HCEC 1CT (cell line): ENCODE measurements at places on chromosomes 11 and 22.

GRCh38 chr11:1557904-1558774, 13.9 kb downstream of the DUSP8 start:
- peak; percentile 26 for DNase-seq

- DNase-seq = peak; percentile 66
Measured at GRCh38 chr11:96278039-96278897, 64.7 kb downstream of the MAML2 start.

GRCh38 chr11:13334034-13334786, 56.6 kb downstream of the BMAL1 start:
- DNase-seq = no peak

- no peak for DNase-seq
Measured at GRCh38 chr11:2725368-2726300, 25.8 kb upstream of the KCNQ1OT1 start.

GRCh38 chr22:34972191-34972897, 93.6 kb upstream of the ISX start:
- no peak for DNase-seq

DNA sequence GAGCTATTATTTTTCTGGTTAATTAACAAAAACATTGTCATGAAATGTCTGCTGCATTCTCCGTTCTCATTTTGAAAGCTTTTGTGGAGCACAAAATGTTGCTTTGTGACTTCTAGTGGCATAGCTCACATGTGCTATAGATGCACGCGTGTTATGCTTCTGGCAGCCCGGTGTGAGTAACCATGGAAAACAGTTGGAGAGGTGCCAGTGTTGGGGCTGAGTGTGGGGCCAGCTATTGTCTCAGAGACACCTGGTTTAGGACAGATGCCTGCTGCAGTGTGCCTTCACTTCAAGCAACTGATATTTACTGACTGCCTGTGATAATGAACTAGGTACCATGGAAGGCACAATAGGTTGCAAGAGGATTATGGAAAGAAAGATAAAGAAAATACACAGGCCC, 760.6 kb downstream of the NTM start:
- DNase-seq = no peak

DNA sequence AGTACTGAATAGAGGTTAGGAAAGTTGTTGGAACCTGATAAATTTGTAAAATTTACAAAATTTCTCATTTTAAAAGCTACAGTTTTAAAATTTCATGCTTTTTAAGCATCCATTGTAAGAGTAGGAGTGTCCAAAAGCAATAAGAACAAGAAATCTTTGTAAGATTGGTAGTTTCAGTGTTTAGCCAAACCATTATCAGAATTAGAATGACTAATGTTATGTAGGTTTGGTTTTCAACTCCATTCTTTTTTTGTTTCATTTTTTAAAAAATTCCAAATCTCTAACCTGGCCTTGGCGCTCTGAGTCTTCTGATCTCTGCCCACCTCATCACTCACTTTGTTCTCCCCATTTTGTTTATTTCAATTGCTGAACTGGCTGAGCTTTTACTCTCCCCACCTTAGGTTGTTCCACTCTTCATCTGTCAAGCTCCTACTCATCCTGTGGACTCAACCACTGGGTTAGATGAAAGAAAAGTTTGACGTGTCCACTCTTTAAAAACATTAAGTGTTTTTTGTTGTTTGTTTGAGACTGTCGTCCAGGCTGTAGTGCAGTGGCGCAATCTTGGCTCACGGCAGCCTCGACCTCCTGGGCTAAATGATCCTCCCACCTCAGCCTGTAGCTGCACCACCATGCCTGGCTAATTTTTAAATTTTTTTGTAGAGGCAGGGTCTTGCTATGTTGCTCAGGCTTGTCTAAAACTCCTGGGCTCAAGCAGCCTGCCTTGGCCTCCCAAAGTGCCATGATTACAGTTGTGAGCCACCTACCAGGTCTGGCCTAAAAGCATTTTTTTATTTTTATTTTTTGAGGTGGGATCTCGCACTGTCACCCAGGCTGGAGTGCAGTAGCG, 14.0 kb downstream of the EP300 start:
- no peak for DNase-seq

GRCh38 chr11:57456960-57457642, 3.2 kb upstream of the RTN4RL2 start:
- peak; percentile 82 for DNase-seq

GRCh38 chr22:24807284-24807950, 1.4 kb downstream of the SGSM1 start:
- DNase-seq = no peak

DNA sequence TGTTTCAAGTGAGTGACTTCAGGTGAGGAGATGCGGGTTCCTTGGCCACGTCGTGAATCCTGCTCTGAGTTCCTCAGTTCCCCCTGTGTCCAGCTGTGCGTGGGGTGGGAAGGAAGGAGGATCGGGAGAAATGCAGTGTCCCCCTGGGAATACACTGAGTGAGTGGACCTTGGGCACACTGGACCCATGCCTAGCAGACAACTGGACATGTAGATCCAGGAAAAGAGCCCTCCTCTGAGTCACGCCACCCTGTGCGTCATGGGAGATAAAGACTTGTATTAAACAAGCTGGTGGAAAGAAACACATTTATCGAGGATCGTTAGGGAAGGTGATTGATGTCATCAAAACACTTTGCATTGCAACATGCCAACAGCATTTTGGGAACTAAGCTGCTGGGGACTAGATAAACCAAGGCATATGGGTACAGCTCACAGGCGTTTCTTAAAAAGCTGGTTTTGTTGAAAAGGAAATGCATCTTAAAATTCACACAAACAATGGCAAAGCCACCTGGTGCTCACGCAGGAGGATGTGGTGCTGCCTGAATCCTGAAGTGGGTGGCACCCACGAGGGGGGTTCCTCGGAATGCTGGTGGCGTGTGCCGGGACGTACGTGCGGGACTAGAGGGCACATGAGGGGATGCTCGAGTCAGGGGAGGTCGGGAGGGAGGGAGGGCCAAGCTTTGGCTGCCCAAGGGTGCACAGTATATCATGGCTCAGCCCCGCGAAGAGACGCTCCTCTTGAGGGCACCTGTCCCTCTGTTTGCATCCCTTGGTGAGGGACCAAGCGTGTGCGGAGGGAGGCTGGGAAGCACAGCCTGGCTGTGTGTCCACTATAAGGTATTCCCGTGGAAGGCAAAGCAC, 303.5 kb downstream of the TBC1D22A start:
- DNase-seq = no peak

GRCh38 chr11:2473361-2474058, 28.7 kb downstream of the KCNQ1 start:
- no peak for DNase-seq

- no peak for DNase-seq
Measured at GRCh38 chr11:85752890-85753581, 57.9 kb downstream of the SYTL2 start.

DNA sequence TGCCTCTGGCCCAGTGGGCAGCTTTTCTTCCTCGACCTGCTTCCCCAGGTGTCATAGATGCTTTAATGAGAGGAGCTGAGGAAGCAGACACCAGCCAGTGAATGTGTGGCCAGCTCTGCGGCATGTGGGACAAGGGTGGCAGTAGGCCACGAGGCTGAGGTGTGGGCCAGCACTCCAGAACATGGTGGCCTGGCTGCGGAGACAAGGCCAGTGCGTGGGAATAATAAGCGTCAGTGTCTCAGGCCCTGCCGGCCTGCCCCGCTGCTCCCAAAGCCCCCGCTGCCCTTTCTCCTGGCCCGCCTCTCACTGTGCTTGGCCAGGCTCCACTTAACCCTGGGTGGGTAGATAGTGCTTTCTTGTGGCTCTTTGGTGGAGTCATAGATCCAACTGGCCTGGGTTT, 2.1 kb downstream of the MAPK8IP1 start:
- DNase-seq = no peak

DNA sequence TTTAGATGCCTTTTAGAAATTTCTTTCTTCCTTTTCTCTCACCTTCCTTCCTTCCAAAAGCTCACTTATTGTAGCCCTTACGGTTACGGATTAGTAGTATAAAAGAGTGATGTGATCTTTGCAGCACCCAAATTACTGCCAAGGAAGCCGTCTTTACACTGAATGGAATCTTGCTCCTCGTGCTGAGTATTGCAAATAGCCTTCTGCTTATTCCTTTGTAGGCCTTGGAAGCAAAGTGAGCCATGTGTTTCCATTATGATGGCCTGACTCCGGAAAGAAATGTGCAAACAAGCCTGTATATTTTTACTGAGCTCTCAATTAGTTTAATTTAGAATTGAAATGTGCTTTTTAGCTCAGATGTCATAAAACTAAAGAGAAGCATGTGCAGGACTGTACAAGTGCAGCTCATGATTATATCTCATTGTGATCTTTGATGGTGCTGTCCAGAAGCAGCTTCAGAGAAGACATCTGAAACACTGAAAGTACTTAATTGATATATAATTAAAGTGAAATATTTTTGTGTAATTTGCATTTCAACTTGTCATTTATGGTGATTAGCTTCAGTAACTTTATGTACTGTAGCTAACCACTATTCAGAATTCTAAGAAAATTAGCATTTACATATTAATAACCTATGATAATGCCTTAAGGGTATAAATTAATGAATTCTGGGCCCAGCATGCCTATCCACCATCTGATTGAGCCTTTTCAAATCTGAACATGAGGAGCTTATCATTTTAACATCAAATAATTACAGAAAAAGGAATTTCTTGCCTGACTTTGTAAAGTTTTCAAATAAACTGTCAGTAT, 129.3 kb downstream of the GRIA4 start:
- no peak for DNase-seq

DNA sequence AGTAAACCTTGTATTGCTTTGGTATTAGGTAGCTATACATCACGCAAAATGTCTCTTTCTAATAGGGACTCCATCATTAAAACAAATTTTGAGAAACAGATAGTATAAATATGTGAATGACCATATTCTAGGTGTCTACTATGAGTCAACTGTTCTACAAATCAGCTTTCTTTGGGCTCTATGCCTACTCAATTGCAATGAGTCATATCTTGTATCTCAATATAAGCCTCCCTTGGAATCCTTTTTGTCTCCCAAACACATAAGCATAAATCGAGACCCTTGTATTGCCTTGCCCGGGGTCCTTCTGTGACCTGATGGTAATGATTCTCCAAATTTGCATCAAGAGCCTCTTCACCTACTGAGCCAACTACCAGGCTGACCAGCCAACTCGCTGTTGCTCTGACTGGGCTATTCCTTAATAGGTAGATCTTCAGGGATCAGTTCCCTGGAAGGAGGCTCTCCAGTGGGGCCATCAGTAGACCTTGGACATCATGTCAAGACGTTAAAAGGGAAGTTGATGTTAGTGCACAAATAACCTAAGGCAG, 22.2 kb downstream of the BLID start:
- peak; percentile 76 for DNase-seq

DNA sequence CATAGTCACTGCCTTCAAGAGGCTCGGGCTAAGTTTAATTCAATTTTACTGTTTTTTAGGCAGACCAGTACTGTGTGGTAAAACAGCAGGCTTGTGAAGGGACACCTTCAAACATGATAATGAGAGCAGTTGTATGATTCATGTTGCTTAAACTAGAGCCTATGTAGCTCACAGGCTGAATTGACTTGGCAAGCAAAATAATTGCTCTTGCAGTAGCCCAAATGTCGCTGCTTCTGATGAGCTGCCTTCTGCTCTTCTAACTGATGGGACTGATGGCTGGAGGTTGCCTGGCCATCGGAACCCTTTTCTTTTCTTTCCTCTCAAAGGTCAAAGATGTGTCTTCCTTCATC, 137.6 kb downstream of the MAML2 start:
- no peak for DNase-seq

GRCh38 chr11:120231963-120232362, 8.0 kb upstream of the POU2F3 start:
- DNase-seq = no peak

DNA sequence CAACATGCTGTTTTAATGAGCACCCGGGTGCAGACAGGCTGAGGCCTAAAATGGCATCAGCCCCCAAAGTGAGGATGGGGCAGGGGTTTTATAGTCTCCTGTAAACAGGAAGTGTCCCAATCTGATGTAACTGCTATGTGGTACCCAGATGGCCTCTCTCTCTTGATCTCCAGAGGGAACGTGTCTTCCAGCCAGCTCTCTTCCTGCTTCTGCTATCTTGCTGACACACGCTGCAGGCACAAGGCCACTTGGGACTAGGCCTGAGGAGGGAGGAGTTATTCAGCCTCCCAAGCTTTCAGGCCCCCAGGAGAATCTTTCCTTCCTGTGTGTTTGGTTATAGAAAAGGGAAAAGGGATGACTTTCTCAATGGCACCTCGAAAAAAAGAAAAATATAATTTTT, 11.4 kb upstream of the VSTM5 start:
- no peak for DNase-seq

DNA sequence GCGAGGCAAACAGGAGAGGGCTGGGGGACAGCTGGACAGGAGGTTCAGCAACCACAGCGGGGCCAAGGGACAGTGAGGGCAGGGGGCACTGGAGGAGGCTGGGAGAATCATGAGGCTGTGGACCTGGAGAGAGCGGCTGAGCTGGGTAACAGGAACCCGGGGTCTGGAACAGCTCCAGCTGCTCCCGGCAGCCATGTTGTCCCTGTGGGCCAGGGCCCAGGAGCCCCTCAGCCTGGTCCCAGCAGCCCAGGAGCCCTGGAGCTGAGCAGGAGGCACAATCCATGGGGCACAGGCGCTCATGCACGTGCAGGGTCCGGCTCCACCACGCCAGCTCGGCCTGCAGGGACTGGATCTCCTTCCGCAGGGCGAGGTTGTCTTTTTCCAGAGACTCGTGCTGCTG, 7.4 kb downstream of the BATF2 start:
- no peak for DNase-seq

GRCh38 chr22:44179196-44179988, 1.3 kb upstream of the PARVG start:
- DNase-seq = no peak

DNA sequence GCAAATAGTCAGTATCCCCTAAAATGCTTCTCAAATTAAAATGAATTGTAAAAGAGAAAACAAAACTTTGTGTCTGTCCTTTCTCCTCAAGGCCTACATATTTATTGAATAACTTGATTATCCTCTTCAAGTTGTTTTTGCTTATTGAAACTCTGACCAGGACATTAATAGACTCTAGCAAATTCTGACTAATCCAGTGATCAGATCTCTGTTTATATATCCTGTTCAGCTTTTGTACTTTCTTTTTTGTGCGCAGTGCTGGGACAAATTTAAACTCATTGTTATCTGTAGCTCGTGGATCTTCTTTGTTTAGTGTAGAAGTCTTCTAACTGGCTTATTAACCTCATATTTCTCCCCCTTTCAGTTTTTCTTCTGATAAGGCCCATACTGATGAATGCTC, 139.9 kb upstream of the SORL1-AS1 start:
- DNase-seq = no peak

DNA sequence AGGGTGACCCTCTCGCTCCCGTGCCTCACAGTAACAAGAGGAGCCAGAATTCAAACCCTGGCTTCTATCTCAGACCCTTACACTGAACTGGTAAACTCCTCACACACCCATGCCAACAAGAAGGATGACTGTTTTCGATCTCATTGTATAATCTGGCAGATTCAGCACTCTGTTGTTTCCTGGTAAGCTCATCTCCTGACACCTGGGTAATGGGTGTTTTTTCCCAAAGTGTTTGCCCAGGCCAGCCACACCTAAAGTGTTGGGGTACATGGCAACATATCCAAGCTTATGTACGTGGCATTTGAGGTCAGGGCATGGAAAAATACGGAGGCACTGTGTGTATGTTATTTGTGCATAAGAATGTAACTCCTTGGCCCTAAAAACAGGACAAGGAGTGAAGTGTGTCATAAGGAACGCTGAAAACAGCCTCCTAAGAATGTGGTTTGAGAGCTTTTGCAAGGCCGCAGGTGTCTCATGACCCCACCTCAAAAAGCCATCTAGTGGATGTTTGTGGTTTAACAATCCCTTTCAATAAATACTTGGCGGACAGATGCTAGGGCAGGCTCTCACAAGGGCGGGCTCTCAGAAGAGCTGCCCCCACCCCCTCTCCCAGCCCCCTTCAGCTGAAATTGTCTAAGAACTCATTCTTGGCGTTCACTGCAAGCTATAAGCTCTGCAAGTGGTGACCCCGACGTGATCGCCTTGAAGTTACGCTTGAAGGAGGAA, at the start of gene MS4A15:
Gene MS4A15, plus strand, starts transcription at position 561 of the 726 bp plus-strand sequence. CDS start 6,867 bp downstream, outside the sequence.
- DNase-seq = peak; percentile 6
